Right cardiac atrium (tissue), 5 donors: ENCODE measurements at places on chromosomes 1 and 21. TPM values are rescaled to one million over a fixed set of nuclear protein-coding genes. Genes with fewer than 3 reads are reported as not detected.

- DNase-seq: no peak
Measured at GRCh38 chr1:175564119-175564518, 179.3 kb downstream of the TNR start.

DNA sequence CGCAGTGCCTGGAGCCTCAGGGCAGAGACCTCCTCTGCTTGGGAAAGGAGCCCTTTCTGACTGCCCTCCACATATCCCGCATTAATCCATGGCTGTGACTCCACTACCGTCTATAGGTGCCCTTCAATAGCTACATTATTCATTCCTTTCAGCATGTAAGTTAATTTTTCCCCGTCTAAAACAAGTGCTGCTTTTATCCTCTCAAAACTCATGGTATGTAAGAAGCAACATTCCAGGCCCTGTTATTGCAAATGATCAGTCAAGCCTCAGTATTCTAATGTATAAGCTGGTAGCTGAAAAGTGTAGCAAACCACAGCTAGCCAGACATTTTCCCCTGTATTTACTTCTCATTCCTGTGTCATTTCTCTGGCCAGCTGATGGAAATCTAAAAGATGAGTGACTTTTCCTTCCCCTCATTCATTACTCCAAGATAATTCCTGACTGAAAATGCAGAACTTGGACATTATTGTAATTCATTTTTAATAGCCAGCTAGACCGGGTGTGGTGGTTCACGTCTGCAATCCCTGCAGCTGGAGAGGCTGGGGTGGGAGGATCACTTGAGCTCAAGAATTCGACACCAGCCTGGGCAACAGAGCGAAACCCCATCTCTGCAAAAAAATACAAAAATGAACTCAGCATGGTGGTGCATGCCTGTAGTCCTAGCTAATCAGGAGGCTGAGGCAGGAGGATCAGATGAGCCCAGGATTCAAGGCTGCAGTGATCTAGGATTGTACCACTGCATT, 88.5 kb upstream of the SOD1 start:
- no peak for DNase-seq

The ENTREP3 gene
- 14.6 TPM for total RNA-seq

The ETNK2 gene
- 4.5 TPM for total RNA-seq
